ENCODE measurements at places on chromosomes 6 and 20. TPM values are rescaled to one million over a fixed set of nuclear protein-coding genes. Genes with fewer than 3 reads are reported as not detected.

The FKBP1C gene
- 1.2 TPM for total RNA-seq

GRCh38 chr20:51710361-51710894 is 57.8 kb downstream of the ATP9A start:
- no peaks in the 10 kb centered on the region for H3K36me3 ChIP-seq
- peaks cover 16% of the 10 kb centered on the region for H3K4me1 ChIP-seq
- peak; percentile 35 for DNase-seq
- no peaks in the 10 kb centered on the region for H3K27me3 ChIP-seq
- peak overlapping the region; percentile 39 for H3K4me3 ChIP-seq

DNA sequence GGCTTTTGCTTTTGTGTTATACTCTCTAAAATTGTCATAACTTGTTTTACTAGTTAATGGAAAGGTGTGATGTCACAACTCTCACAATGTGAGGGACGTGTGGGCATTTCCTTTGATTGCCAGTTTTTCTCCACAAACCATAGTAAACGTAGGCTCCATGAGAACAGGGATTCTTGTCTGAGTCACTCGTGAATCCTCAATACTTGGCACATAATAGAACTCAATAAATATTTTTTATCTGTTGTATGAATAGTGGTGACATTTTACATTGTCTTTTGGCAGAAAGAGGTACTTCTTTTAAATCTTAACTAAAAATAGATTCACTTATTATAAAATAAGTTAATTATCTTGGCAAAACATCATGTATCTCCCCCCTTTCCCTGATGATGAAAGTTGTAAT is 69.0 kb upstream of the CNKSR3 start:
- H3K4me3 ChIP-seq: no peak overlapping the region
- no peak overlapping the region for H3K27ac ChIP-seq
- no peaks in the 10 kb centered on the region for H3K27me3 ChIP-seq
- H3K36me3 ChIP-seq: peaks cover 8% of the 10 kb centered on the region

GRCh38 chr6:72621291-72622093 is at the start of gene KCNQ5:
TSS of gene KCNQ5 (plus strand) at chr6:72622064.
- no peaks in the 10 kb centered on the region for H3K36me3 ChIP-seq
- no peak within 1 kb of the TSS for H3K27ac ChIP-seq
- H3K4me3 ChIP-seq: peak within 1 kb of the TSS; percentile 90
- DNase-seq: peak; percentile 71
- peaks cover 25% of the 10 kb centered on the region for H3K27me3 ChIP-seq

GRCh38 chr6:33543116-33543515 is 37.0 kb downstream of the BAK1 start:
- H3K4me3 ChIP-seq: no peak overlapping the region
- no peak overlapping the region for H3K27ac ChIP-seq
- DNase-seq: no peak
- no peaks in the 10 kb centered on the region for H3K36me3 ChIP-seq
- no peaks in the 10 kb centered on the region for H3K4me1 ChIP-seq

DNA sequence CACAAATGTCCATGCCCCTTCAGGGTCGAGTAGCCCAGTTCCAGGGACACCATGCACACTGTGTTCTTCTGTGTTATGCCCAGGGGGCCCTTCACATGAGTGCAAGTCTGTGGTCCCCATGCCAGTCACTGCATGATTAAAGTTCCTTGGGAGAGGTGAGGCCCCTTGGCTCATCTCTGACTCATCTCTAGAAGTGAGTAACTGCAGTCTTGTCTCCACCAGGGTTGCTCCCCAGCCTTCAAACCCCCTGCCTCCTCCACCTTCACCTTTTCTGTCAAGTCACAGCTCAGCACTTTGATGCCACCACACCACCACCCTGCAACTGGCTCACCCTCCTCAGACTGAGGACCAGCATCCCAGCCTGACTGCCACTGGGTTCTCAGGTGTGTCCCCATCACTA is 161.7 kb downstream of the UNC5CL start:
- H3K36me3 ChIP-seq: no peaks in the 10 kb centered on the region
- H3K4me3 ChIP-seq: no peak overlapping the region
- H3K27ac ChIP-seq: no peak overlapping the region
- H3K4me1 ChIP-seq: no peaks in the 10 kb centered on the region
- no peak for DNase-seq
- no peaks in the 10 kb centered on the region for H3K27me3 ChIP-seq

DNA sequence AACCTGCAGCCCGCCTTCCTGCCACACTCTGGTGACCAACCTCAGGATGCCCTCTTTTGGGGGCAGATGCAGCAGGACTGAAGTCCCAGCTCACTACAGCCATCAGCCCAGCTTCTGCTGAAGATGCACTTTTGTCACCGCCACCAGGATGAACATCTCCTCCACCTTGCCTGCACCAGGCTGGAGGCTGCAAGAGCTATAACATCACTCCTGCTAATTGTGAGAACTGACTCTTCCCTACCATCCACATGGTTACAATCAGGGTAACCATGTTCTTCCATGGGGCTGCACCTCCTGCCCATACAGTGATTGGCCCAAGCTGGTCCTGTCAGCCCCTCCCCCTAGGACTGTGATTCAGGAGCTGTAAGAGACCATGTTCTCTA is 2.0 kb upstream of the ACTL10 start:
- DNase-seq: no peak
- H3K4me1 ChIP-seq: no peaks in the 10 kb centered on the region
- H3K27ac ChIP-seq: no peak overlapping the region
- H3K4me3 ChIP-seq: peak overlapping the region; percentile 81

DNA sequence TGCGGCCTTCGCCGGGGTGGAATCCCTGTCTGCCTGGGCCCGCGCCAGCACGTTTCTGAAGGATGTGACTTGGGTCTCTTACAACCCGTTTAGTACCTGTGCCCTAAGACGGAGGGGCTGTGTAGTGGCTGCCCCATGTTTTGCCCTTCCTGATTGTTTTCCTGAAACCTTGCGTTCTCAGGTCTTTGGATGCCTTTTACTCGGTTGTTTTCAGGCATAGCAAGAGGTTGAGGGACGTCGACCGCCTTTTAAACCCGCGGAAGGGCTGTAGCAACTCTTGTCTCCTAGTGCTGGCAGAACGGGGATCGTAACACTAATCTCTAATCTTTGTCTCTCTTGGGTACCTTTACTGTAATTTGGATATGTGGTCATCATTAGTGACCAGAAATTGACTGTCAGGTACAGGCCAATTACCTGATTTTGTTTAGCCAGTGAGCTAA is 706 bp upstream of the NANP start:
- no peaks in the 10 kb centered on the region for H3K27me3 ChIP-seq
- DNase-seq: no peak
- H3K4me1 ChIP-seq: no peaks in the 10 kb centered on the region
- peak overlapping the region; percentile 83 for H3K4me3 ChIP-seq

DNA sequence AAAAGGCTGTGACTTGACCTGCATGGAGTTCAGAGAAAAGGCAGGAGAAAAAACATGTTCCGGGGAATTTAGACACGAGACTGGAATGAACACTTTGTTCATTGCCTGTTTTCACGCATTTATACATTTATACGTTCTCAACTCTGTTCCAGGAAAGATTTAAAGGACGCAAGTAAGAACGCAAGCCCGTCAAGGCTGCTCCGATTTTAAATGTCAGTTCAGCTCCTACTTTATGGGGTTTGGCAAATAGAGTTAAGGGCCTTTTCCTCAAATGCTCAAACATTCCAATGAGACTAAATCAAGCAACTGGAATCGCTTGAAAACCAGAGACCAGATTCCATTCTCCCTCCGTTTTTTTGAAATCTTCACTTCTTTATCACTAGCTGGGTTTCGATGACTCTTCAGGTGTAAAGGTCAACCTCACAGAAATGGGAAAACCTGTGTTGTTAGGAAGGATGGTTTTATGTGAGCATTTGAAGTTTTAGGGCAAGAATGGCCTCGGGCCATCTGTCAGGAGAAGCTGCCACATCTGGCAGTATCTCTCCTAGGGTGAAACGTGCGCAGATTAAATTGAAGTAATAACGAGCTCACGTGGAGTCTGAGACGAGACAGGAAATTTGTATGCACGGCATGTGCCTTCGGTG is 24.9 kb downstream of the TTLL2 start:
- H3K27me3 ChIP-seq: peaks cover 6% of the 10 kb centered on the region
- no peak overlapping the region for H3K27ac ChIP-seq
- H3K4me1 ChIP-seq: no peaks in the 10 kb centered on the region
- H3K36me3 ChIP-seq: peaks cover 16% of the 10 kb centered on the region
- H3K4me3 ChIP-seq: peak overlapping the region; percentile 73
- DNase-seq: no peak

DNA sequence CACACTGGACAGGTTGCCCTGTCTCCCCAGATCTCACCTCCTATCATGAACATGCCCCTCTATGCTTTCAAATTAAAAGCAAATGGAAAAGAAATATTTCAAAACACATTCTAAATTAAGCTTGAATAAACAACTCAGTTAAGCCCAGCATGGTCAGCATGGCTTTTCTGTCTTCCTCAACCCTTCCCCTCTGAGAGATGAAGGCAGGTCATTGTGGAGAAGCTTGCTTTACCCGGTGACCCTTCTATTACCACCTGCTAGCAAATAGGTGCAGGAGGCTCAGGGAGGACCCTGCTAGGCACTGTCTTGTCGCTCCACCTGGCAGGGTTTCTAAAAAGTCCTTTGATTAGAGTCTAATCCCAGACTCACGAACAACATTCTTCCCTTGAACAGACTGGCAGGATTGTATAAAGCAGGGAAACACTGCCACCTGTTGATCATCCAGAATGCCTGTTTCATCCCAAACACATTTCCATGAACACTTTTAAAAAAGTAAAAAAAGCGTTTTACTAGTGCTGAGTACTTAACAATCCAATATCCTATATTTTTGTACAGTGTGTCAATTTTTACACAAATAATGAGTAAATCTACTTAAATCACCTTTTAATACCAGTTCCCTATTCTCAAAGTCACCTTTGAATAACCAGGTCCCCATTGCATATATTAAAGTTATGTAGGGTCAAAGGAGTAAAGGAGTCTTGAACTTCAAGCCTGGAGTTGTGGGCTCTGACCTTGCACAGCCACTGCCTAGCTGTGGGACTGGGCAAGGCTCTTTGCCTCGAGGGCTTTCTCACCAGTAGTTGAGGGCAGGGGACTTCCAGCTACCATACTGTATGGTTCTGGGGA is 75.5 kb downstream of the GPR6 start:
- no peak overlapping the region for H3K27ac ChIP-seq
- DNase-seq: no peak
- H3K4me3 ChIP-seq: no peak overlapping the region
- H3K27me3 ChIP-seq: no peaks in the 10 kb centered on the region
- no peaks in the 10 kb centered on the region for H3K36me3 ChIP-seq
- no peaks in the 10 kb centered on the region for H3K4me1 ChIP-seq

DNA sequence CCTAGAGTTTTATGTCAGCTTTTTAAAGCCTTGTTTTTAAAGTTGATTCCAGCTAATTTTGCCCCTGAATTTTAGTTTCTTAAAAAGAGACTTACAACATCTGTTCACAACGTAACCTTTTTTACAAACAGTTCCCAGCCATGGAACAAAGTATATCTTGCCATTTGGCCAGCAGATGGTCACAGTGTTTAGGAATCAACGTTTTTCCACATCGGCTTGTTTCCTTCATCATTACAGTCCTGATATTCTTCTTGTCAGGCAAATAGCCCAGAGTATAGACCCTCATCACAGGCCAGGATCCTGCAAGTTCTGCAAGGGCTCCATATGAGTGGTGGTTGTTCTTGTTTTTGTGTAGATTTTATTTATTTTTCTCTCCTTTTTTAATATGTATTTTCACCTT is 341.7 kb upstream of the HTR1E start:
- no peaks in the 10 kb centered on the region for H3K27me3 ChIP-seq
- H3K36me3 ChIP-seq: no peaks in the 10 kb centered on the region
- H3K4me1 ChIP-seq: no peaks in the 10 kb centered on the region
- no peak for DNase-seq

DNA sequence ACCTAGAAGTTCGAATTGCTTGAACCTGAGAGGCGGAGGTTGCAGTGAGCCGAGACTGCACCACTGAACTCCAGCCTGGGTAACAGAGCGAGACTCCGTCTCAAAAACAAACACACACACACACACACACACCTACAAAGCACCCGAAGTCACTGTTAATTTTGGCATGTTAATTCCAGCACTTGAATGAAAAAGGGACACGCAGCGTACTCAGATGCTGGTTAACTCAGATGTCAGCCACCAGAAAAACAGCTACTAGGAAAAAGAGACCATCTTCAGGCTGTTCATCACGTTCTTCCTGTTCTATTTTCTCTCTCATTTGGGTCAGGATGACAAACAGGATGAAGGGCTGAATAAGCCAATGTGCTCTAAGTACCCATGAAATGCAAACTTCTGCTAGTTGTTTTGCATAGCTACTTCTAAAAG is 46.9 kb downstream of the BLOC1S5 start:
- no peak overlapping the region for H3K27ac ChIP-seq
- no peaks in the 10 kb centered on the region for H3K36me3 ChIP-seq
- no peaks in the 10 kb centered on the region for H3K27me3 ChIP-seq
- H3K4me3 ChIP-seq: no peak overlapping the region

- H3K4me1 ChIP-seq: peaks cover 3% of the 10 kb centered on the region
- DNase-seq: no peak
- no peaks in the 10 kb centered on the region for H3K27me3 ChIP-seq
- H3K36me3 ChIP-seq: no peaks in the 10 kb centered on the region
- no peak overlapping the region for H3K27ac ChIP-seq
- no peak overlapping the region for H3K4me3 ChIP-seq
These were observed 160.3 kb upstream of the ATXN1 start for GRCh38 chr6:16921399-16922110.

DNA sequence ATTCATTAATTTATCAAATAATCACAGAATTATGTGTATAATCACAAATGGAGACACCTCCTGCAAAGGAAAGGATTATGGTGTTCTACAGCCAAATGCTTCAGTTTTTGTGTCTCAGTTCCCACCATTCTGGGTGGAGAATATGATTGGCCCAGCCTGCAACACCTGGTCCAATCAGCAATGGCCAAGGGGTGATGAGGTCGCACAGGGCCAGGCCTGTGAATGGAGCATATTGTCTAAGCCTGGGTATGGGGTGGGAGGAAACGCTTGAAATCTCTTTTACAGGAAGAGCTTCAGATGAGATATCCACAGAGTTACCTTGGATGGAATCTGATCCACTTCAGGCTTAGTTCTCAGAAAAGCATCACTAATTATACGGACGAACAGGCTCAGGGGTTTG is 271.6 kb downstream of the DHX35 start:
- H3K27ac ChIP-seq: no peak overlapping the region
- no peaks in the 10 kb centered on the region for H3K27me3 ChIP-seq
- no peak overlapping the region for H3K4me3 ChIP-seq
- no peaks in the 10 kb centered on the region for H3K36me3 ChIP-seq

- no peak for DNase-seq
- H3K27ac ChIP-seq: no peak overlapping the region
- H3K4me3 ChIP-seq: no peak overlapping the region
- no peaks in the 10 kb centered on the region for H3K27me3 ChIP-seq
These were observed 24.5 kb downstream of the MAP3K5 start for GRCh38 chr6:136767570-136768309.
